ENCODE measurements at places on chromosomes 16 and 17.

DNA sequence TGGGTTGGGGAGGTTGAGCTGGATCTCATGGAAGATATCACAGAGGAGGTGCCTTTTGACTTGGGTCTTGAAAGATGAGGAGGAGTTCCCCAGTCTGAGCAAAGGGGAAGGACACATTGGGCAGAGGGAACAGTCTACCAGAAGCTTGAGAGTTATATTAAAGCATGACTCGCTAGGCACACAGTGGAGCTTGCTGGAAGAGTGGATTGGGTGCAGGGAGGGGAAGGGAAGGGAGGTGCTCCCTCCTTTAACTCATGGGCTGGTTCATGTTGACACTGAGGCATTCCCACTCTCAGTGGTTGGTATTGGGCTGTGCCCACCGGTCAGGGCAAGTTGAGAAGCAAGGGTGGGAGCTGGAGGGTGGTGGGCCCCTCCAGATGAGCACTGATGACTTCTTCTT lies 5.9 kb downstream of the TMEM98 start:
- DNase-seq: no peak

DNA sequence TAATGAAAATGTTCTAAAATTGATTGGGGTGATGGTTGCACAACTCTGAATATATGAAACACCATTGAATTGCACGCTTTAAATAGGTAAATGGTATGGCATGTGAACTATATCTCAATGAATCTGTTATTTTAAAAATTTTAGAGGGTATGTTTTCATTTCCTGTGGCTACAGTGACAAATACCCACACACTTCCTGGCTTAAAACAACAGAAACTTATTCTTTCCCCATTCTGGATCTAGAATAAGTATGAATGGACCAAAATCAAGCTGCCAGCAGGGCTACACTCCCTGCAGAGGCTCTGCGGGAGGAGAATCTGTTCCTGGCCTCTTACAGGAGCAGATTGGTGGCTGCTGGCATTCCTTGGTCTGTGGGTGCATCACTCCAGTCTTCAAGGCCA lies 11.3 kb upstream of the PECAM1 start:
- DNase-seq: no peak

DNA sequence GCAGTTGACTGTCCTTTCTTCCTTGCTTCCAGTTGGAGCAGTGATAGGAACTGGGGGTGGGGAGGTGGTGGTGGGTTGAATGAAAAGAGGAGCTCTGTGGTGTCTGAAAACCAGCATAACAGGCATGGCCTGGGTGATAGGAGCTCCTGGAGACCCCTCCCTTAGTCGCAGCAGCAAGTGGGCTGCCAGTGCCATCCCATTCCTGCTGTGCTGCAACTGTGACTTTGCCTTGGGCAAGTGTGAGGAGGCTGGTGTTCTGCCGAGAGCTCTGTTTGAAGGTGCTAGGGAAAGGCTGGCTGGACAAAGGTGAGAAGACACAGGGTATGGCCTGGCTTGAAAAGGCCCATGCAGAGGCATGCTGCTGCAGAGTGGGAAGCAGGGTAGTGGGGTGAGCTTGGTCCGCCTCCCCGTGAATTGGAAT lies 2.7 kb upstream of the CDK5R1 start:
- no peak for DNase-seq

DNA sequence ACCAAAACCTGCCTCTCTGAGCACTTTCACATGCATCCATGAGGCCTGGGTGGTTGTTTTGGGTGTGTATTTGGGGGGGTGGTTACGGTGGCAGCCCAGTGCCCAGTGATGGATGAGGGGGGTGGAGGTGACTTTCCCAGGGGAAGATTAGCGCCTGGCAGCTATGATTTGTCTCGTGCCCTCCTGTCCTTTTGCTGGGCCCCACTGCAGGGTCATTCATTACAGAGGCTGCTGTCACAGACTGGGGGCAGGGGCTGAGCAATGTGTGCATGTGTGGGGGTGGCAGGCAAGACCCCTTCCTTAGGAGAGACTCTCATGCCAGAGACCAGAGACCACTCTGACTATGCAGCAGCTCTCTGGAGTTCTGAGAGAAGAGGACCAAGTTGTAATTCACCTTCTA lies 93.7 kb downstream of the MRM1 start:
- no peak for DNase-seq

DNA sequence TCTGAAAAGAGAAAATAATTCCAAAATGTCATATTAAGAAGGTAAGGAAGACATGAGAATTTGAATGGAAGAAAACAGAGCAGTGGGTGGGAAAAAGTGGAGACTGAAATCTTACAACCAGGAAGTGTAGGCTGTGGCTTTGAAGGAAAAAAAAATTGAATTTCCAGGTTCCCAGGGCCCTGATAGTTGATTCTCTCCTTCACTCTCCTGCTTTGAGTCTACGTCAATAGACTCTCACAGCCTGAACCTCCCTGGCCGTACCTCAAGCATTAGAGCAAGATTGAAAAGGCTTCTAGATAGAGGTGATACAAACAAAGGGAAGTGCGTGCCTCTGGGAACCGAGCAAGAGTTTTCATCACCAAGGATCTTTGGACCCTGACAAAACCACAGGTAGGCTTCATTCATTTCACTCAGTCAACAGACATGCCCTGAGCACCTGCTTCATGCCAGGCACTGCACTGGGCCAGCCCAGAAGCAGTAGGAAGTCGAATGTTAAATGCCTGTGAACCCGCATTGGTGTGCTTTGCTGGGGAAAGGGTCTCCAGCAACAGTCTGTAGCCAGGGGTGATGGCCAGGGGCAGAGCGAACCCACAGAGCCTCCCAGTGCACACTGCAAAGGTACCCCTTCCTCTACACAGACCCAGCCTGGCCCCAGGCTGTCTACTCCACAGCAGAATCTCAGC lies 163.9 kb downstream of the SLC39A11 start:
- no peak for DNase-seq

DNA sequence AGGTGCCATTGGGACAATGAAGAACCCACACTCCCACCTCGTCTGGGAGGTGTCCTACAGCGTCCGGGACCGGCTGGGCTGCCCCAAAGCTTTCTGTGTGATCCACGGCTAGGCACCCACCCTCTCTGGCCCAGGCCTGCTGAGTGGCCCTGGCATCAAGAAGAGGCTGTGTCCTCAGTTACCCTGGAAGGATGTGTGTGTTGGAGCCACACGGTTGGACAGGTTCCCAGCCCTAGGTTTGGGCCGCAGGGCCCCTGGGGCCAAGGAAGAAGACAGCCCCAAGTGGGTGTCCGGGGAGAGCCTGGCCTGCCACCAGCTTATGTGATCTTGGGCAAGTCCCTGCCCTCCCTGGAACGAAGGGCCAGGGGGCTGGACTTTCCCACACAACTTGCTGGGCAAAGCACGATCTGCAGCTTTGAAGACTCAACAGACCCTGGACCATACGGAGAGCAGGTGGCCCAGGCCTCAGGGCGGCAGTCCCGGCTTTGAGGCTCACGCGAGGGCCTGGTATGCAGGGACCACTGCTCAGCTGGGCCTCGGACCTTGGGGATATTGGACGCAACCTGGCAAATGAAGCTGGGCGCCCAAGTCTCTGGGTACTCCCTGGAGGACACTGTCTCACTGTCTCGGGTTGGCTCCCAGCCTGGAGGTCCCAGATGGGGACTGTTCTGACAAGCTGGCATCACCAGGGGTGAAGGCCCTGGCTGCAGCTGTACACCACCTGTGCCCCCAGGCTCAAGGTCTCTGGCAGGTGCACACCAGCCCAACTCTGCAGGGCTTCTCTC lies 17.5 kb downstream of the MYBBP1A start:
- DNase-seq: no peak

GRCh38 chr16:57609541-57610401 lies 18.7 kb upstream of the ADGRG1 start:
- DNase-seq: no peak

DNA sequence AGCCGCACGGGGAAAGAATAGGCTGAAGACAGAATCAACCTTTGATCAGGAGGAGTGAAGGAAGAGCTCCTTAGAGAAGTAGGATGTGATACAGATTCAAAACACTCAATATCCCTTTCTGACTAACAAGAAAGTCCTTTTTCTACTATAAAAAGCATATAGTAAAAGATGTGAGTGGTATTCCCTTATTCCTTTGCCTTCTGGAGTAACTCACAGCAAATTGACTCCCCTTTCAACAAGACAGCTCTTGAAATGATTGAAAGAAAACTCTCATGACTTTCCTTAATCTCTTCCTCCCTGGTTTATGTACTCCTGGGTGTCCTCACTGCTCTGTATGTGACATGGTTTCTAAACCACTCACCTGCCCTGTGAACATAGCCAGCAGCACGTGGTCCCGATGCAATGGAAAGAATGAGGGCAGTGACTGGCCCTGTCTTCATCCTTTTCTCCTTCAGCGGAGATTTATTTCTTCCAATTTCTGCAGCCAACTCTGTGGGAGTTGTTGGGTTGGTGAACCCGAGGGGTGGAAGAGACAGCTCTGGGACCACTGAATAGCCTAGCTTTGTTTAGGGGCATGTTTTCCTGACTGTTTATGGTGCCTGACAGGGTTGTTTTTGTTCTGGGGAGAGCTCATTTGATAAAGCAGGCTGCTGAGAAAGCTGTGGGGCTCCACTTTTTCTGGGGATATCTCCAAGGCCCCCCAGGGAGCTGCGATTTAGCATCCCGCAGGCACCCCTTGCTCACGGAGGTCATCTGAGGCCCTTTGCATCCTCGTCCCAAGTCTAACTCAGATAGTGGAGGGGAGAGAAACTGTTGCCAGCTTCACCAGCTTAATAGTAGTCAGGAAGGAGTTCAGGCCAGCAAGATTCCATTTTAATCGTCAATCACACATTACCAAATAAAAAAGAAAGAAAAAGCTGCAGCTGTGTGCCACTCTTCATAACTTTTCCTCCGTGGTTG lies 46.7 kb downstream of the MAP2K6 start:
- no peak for DNase-seq

- DNase-seq: no peak
These were observed 71.7 kb upstream of the BRD7 start for GRCh38 chr16:50440531-50440930.
